Thymus (tissue), 14 donors: ENCODE measurements at places on chromosomes 7 and 10. TPM values are rescaled to one million over a fixed set of nuclear protein-coding genes. Genes with fewer than 3 reads are reported as not detected.

DNA sequence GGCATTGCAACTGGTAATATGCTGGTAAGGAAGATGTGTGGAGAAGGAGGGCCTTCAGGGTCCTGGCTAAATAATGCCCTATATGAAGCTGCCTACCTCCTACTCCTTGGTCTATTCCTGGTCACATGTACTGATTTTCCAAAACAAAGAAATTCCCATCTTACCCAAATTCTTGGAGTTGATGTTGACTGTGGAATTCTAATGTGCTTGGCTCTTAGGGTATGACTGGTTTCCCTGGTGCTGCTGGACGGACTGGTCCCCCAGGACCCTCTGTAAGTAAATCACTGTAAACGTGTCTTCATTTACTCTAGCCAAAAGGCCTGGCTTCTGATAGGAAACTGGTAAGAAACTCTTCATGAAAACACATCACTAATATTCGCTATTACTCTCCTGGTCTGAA is 27.0 kb downstream of the COL1A2 start:
- DNase-seq: no peak

DNA sequence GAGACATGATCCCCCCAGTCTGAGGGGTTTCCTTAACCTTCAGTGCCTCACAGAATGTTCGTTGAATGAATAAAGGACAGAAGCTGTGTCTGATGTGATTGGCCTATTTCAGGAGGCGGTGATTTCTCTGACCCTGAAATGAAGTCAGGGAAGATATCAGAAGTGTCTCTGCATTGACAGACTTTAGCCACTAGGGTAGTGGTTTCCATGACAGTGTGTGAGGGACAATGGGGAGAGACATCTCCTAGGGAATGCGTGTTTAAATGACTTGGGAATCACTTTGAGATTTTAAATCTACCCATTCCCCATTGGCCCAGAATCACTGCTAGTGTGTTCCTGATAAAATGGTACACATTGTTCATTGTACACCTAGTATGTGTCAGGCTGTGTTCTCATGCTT is 132.0 kb downstream of the CFAP58 start:
- DNase-seq: no peak

DNA sequence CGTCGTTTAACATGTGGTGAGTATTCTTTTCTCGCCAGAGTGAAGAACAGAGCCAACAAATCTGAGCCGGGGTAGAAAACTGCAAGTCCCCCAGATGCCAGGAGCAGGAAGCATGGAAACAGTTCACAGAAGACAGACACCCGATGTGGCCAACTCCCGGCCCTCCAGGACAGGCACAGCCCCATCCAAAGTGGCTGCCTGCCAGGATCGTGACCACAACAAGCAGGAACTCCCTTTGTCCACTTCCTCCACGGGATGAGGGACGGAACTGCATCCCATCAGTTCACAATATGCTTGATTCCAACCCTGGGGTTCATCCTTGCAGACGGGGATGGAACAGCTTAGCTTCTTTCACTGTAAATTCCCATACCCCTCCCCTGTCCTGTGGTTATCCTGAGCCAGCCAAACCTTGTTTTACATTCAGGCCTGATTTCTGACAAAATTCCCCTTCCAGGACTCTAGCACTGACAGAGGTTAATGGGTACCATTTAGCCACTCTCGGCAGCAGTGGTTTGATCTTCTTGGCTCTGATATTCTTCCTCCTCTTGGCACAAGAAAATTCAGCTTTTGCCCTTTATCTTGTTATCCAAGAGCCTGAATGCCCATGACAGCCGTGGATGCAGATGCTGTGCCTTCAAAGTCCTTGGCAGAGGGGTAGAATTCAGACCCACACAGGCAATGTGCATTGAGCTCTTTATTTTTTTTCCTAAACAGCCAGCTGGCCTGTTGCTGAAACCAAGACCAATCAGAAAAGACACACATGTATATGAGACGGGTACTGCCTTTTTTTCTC is 105.5 kb upstream of the FAM204A start:
- DNase-seq: no peak

GRCh38 chr7:31062746-31063435 is 10.8 kb downstream of the ADCYAP1R1 start:
- no peak for DNase-seq

- DNase-seq: no peak
Observed at GRCh38 chr7:116598278-116598677, 73.4 kb downstream of the CAV1 start.

The SNX10 gene
- 15.9 TPM for total RNA-seq
